Epithelial cell of proximal tubule (primary cell): ENCODE measurements at places on chromosomes 3 and 15. TPM values are rescaled to one million over a fixed set of nuclear protein-coding genes. Genes with fewer than 3 reads are reported as not detected.

DNA sequence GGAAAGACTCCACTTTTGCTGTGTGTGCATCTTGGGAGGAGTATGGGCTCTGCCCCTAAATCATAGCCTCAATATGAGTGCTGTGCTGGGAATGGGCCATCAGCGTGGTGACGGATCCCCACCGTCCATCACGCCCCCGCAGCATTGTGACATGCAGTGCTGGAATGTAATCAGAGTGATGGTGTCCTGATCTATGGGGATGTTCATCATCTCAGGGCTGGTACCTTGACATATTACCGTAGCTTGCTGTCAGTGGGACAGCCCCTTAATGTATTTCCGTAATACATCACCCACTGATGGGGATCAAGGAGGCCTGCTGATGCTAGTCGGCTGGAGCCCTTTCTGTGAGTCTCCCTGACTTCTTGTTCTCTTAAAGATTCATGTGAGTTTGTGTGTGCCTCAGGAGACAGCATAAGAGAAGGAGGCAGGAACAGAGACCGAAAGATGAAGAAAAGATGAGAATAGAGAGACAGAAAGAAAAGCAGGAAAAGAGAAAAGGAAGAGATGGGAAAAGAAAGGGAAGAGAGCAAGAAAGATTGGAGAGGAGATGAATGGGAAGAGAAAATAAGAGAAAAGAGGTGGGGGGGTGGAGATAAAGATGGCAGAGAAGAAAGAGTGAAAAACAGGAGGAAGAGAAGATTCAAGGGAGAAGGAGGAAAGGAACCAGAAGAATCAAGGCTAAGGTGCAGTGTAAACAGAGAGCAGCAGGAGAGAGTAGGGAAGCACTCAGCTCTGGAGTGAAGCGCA, 183.7 kb downstream of the RPLP1 start:
- DNase-seq = no peak

- DNase-seq = no peak
Observed at GRCh38 chr3:71546821-71547220, 36.7 kb downstream of the FOXP1 start.

GRCh38 chr15:73078722-73079121, 26.5 kb downstream of the NEO1 start:
- peak; percentile 79 for DNase-seq

DNA sequence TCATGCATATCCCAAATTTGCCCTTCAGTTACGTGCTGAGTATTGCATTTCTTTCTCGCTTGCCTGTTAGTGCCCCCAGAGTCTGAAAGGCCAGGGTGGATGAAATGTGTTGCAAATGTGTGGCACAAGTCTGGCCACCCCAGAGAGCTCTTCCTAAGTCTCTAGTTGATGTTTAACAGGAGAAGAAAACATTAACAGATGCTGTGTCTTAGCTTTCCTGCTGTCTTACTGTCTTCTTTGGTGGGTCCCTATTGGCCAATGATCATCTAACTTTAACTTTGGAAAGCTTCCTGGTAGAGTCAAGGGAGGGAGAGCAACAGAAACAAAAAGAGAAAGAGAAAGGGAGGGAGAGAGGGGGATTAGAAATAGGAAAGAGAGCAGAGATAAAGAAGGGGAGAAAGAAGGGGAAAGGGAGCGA, 76.7 kb upstream of the P3H2 start:
- DNase-seq = peak; percentile 80

- DNase-seq = no peak
Observed at GRCh38 chr15:31901501-31901900, 128.8 kb upstream of the CHRNA7 start.

DNA sequence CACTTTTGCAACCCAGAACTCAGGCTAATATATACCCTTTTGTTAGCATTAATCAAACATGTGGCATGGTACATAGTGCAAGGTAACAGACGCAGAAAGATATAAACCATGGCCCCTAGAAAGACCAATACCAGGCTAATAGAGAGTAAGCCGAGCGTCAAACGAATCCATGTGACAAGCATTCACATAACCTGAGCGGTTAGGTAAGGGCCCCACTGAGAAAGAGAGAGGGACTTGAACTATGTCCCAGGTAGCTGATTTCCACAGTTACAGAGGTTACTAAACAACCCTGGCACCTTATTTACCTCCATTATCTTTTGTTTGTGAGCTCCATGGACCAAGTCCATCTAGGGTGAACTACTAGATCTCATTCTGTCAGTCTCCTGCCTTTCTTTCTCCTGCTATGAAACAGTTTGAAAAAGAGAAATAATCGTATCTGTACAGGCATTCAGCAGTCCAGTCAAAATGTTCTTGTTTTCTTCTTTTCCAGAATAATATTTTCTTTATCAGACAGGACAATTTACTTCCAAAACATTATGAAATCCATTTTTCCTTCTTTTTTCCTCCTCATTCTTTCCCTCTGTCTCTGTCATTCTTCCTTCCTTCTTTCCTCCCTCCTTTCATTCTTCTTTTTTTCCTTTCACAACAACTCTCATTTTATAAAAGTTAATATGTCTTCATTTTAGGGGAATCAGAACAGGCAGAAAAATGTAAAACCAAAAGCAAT, 30.5 kb upstream of the TNFSF10 start:
- no peak for DNase-seq

- no peak for DNase-seq
Observed at GRCh38 chr3:50324351-50325112, 2.0 kb upstream of the HYAL2 start.

DNA sequence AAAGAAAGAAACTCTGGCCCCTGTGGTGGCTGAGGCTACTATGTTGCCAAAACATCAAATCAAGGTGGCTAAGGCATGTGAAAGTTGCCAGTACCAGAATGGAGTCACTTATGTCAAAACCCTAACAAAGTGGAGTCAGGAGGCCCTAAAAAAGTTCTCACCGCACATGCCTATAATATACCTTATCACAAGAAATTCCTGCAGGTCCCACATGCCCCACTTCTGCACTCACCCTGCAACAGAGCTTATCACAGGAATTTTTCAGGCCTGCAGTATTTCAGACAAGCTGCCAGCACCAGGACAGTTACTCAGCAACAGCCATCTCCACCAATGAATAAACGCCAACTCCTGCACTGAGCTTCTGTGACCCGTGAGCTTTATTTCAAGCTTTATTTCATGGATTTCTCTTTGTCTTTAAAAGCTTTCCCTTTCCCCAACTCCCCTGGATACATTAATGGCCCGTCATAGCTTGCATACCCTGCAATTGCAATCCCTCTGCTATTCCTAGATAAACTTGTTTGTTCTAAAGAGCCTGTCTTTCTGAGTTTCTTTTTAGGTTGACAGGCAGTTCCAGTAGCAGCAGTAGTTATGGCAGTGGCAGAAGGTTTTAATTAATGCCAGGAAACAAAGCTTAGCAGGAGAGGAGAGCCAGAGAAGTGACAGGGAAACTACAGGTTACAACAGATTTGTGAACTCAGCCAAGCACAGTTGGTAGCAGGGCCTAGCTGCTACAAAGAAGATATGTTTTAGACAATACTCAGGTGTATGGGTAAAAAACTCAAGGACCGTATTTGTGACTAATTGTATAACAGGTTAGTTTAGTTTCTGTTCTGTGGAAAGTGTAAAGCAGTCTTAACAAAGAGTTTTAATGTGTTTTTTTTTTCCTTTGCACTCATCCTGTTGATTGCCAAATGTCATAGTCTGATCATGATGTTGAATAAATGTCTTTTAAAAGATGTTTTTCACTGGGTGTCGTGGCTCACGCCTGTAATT, 15.9 kb upstream of the TMEM42 start:
- DNase-seq = no peak

DNA sequence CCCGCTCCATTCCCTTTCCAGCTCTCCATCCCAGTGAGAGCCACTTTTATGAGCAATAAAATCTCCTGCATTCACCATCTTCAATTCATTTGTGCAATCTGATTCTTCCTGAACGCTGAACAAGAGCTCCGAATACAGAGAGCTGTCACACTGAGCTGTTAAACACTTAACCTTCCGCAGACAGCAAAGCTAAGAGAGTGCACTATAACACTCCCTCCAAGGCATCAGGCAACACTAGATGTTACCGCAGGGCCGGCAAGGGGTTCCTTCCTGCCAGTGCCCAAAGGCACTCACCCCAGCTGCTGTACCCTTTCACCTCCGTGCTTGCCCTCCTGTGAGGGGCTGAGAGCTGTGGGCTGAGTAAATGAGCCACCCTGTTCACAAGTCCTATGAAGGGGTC, 85.6 kb downstream of the BCHE start:
- DNase-seq = no peak

- peak; percentile 54 for DNase-seq
Observed at GRCh38 chr3:177286034-177286433, 88.8 kb upstream of the TBL1XR1 start.

GRCh38 chr15:68205954-68206539, 915 bp upstream of the CALML4 start:
- no peak for DNase-seq

- DNase-seq = no peak
Observed at GRCh38 chr15:69988541-69989225, 109.0 kb downstream of the TLE3 start.

DNA sequence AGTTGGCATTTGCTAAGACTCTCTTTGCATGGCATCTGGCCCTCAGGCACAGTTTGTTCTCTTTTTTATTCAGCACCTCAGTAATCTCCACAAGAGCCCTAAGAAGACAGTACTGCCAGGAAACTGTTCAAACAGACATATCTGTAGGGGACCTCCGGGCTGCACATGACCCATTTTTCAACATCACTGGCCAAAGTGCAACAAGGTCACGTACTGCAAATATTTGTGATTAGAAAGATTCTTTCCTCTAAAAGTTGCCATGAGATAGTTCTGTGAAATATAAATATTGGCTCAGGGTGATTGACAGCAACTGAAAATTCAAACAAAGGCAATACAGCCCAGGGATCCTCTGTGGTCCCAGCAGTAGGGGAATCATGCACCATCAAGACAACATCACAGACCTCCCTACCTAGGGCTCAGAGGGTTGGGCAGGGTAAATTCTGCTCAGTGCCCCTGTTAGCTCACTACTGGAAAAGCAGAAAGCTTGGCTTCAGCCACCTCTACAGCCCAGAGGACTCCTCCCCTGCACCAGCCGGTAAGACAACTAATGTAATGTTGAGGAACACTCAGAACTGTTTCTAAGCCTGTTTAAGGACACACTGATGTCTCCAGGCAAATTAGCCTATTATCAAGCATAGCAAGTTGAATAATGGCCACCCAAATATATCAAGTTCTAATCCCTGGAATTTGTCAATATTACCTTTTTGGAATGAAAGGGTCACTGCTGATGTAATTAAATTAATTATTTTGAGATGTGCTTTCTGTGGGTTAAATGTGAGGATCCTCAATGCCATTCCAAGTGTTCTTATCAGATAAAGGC, 117.4 kb upstream of the LPP start:
- no peak for DNase-seq

DNA sequence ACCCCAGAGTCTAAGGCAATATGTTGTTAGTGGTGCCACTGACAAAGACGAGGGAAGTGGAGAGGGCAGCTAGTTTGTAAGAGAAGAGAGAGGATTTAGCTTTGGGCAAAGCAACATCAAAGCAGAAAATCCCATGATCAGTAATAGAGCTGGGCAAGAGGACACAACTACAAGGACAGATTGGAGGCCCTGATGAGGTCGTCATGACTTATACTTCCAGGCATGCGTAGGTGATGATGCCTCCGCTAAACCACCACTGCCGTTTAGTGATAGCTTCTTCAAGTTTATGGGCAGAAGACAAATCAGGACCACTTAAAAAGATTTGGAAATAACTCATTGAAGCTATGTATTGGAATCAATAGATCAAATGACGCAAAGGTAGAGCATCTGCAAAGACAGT, 2.6 kb downstream of the HRG start:
- no peak for DNase-seq

- DNase-seq = no peak
Observed at GRCh38 chr3:108150200-108150599, 59.4 kb upstream of the CD47 start.

DNA sequence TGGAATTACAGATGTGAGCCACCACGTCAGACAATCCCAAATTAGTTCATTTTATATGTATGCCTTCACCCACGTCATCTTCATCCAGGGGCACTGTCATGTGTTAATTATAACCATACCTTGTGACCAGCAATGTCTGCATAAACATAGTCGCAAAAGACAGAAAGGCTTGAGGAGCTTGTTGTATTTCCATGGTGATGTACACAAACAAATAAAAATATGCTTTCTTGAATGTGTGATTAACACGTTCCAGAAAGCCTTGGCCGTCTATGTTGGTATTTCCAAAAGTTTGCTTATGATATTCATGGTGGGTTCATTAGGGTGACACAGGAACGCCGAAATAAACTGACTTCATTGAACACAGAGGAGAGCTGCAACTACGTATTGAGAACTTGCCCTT, 524.7 kb upstream of the ZNF717 start:
- no peak for DNase-seq

DNA sequence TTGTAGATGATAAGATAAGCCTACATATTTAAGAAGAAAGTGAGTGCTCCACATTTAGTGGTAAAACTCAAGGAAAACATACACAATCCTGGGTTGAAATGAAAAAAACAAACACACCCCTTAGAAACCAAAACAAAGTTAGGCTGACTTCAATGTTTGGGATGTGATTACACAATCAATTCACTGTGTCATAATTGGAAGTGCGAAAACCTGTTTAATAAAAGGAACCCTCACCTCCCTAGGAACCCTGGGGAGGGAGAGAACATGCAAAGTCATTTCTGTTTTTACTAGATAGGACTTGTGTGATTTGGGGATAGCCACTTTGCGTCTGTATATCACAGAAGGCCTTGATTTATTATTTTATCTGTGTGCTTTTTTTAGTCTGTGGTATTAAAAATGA, 275.0 kb downstream of the NFKBIZ start:
- peak; percentile 51 for DNase-seq

DNA sequence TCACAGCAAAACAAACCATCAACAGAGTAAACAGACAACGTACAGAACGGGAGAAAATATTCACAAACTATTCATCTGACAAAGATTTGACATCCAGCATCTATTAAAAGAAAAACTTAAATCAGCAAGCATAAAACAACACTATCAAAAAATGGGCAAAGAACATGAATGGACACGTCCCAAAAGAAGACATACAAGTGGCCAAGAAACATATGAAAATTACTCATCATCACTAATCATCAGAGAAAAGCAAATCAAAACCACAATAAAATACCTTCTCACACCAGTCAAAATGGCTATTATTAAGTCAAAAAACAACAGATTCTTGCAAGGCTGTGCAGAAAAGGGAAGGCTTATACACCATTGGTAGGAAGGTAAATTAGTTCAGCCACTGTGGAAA, 13.7 kb upstream of the SERPINI2 start:
- no peak for DNase-seq

CYP8B1 gene
- total RNA-seq = not detected in 2 replicates

KCNMB2 gene
- not detected in 2 replicates for total RNA-seq

NR2E3 gene
- total RNA-seq = not detected in 2 replicates

GRAMD1C gene
- 1.6 and 8.6 TPM in 2 replicates for total RNA-seq

UQCRC1 gene
- total RNA-seq = 348 and 432 TPM in 2 replicates

UBE3A gene
- total RNA-seq = 48.8 and 60.8 TPM in 2 replicates

PLA2G4D gene
- total RNA-seq = not detected in 2 replicates

HRG gene
- total RNA-seq = not detected in 2 replicates

GORASP1 gene
- 17.6 and 38.8 TPM in 2 replicates for total RNA-seq

CLRN1 gene
- not detected in 2 replicates for total RNA-seq

CCR9 gene
- total RNA-seq = 0.17 TPM in 1 of 2 replicates, not detected in the other

KBTBD12 gene
- total RNA-seq = 0.29 and 0.98 TPM in 2 replicates

LTK gene
- 0.07 and 0.69 TPM in 2 replicates for total RNA-seq

SLC15A2 gene
- total RNA-seq = 0.22 and 0.40 TPM in 2 replicates

GOLGA8J gene
- total RNA-seq = not detected in 2 replicates
